ENCODE measurements at places on chromosomes 3 and 15.

DNA sequence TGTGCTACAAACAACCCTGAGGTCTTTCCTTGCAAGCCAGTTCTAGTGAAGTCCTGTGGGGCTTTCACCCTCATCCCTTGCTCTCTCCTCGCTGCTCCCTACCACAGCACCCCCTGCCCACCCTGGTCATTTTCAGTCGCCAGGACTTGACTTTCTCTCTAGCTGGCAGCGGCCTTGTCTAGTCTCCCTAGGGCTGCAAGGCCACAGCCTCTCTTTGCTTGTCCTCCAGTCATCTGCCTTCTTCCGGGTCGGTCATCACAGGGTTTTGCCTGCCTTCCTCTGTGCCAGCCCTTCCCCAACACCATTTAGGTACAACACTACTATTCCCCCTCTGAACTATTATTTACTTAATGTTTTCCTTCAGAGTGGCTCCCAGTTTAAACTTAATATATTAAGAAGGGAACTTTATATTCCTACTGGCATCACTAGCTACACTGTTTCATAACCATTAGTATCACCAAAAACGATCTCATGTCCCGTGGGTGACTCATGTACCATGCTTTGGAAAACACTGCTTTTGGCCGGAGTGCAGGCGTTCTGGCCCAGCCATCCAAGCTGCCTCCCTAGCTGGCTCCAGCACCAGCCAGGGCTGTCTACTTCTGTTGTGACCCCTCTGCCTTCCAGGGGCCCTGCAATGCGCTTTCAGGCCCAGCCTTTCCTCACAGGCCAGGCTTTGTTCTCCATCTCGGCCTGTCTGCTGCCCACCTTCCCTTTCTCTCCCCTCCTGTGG lies 21.4 kb downstream of the FAH start:
- peak; percentile 72 for DNase-seq

- DNase-seq = no peak
Measured at GRCh38 chr3:11371747-11372146, 99.5 kb downstream of the ATG7 start.

GRCh38 chr15:88897456-88898194 lies 2.3 kb upstream of the HAPLN3 start:
- peak; percentile 52 for DNase-seq

DNA sequence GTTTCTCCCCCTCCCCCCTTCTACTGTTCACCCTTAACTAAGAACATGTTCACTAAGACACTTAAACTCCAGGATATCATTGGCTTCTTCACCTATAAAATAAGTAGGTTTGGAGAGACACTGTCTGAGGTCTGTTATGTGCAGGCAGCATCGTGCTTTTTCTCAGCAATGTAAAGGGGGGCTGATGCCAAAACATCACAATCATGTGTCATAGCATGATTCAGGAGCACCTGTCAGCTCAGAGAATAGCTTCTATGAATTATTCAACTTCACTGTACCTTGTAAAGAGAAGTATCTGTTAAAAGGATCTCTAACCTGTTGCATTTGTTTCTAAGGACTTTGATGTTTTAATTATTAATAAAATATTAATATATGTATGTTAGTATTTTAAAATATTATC lies 211.4 kb upstream of the EPHA3 start:
- DNase-seq = no peak

DNA sequence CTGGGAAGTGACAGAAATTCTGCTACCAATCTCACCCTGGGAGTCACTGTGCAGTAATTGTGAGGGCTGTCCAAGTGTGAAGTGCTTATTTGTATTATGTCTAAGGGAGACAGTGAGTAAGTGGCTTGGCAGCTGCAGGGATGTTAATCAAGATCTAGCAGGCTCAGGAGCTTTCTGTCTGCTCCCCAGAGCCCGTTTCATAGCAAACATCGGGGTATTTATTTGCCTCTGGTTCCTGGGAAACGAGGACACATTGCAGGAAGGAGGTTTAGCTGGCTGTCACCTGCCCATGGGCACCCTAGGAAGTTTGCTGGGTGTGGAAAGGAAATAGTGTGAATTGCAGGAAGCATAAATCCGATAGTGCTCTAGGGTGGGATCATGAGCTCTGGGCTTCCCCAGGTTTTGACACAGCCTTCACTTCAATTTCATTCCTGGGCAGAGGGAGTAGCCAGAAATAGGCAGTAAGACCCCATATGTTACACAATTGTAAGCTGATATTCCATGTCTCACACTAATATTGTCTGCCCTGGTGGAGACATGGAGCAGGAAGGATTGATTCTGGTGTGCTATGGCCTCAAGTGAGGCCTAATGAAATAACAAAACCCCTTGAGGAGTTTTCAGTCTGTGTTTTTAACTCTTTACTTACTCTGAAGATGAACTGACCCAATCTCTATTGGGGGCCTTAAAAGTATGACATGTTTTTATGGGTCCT lies 74.1 kb upstream of the MITF start:
- no peak for DNase-seq

DNA sequence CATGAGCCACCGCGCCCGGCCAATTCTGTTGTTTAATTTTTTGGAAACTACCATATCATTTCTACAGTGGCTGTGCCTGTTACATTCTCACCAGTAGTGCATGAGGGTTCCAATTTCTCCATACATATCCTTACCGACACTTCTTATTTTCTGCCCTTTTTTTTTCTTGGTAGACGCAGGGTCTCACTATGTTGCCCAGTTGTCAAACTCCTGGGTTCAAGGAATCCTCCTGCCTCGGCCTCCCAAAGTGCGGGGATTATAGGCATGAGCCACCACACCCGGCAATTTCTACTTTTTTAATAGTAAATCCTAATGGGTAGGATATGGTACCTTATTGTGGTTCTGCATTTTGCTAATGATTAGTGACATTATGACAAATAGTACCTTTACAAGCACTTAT lies 9.6 kb downstream of the AMIGO3 start:
- no peak for DNase-seq

DNA sequence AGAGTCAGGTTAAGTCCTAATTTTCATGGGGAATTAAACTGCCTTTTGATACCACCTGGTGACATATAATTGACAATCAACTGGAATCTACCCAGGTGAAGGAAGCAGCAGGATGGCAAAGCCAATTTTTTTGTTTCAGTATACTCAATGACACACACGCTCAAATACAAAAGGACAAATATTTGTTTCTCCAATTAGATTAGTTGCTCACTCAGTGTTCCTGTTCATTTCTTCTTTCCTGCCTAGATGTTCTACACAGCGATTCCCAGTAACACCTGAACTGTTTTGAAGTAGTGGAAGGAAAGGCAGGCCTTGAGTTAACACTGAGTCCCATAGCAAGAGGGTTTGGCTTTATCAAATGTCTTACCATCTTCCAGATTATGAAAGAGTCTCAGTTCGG lies 157.5 kb downstream of the PDZRN3 start:
- no peak for DNase-seq

GRCh38 chr15:47674586-47675232 lies 42.6 kb upstream of the SEMA6D start:
- no peak for DNase-seq

- DNase-seq = no peak
Measured at GRCh38 chr3:133246773-133247172, 153.1 kb upstream of the BFSP2 start.

- no peak for DNase-seq
Measured at GRCh38 chr15:85399627-85400026, 19.2 kb downstream of the AKAP13 start.

- no peak for DNase-seq
Measured at GRCh38 chr3:13976469-13976868, 96.6 kb upstream of the WNT7A start.

GRCh38 chr15:66252685-66253417 lies 699 bp downstream of the MEGF11 start:
- DNase-seq = no peak

DNA sequence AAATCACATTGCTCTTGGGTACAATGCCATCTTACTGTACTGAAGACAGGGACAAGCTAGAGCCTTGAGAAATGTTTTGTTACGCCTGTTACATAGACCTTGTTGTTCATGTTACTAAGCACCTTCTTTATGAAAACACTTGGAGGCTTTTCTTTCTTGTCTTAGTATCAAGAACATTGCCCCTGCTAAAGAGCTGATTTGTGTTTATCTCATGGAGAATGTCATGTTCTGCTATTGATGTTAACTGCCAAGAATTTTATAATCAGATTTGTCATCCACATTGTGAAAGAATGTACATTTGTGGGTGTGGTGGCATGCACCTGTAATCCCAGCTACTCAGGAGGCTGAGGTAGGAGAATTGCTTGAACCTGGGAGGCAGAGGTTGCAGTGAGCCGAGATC lies 431.3 kb upstream of the MDFIC2 start:
- no peak for DNase-seq

DNA sequence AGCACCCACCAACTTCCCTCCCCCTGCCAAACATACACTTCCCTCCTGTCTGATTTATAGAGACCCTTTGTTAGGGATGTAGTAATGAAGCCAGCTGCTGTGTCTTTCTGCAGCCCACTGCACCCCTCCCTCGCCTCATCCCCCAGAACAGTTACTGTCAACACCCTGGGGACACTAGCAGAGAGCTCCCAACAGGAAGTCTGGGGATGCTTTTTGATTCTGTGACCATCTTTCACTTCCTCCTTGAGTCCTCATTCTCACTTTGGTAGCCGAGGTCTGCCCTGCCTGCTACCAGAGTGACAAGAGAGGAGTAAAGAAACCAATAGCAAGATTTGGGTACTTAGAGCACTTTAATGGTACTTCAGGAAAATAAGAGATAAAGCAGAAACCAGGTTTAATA lies 201.6 kb downstream of the SATB1 start:
- DNase-seq = no peak

DNA sequence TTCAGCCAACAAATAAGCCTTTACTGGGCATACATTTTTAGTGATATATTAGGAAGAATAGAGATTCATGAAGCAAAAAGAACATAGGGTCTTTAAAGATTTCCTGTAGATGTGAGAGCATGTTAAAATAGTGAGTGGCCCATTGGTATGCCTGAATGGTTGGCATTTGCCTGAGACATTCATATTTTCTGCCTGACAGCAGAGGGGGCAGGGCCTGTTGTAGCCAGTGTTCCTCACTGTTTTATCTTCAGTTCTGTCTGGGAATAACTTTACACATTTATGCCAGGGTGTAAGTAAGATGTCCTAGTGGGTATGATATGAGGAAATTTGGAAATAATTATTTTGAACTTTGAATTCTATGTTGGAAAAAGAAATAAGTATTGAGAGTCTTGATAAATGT lies 704.7 kb upstream of the ARPP21 start:
- DNase-seq = no peak

GRCh38 chr3:42491881-42492507 lies 10.4 kb upstream of the VIPR1 start:
- no peak for DNase-seq

GRCh38 chr3:193728429-193729087 lies 135.6 kb downstream of the OPA1 start:
- DNase-seq = no peak

- DNase-seq = no peak
Measured at GRCh38 chr15:67678993-67679392, 136.5 kb downstream of the MAP2K5 start.

- DNase-seq = no peak
Measured at GRCh38 chr3:5202222-5202621, 14.7 kb downstream of the EDEM1 start.

GRCh38 chr3:127066635-127067034 lies 83.7 kb downstream of the PLXNA1 start:
- no peak for DNase-seq

DNA sequence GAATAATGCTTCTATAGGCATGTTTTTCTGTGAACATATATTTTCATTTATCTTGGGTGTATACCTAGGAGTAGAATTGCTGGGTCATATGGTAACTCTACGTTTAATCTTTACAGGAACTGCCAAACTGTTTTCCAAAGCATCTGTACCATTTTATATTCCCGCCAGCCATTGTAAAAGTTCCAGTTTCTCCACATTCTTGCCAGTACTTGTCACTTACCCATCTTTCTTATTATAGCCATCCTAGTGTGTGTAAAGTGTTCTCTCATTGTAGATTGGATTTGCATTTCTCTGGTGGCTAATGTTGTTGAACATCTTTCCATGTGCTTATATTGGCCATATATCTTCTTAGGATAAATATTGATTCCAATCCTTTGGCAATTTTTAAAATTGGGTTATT lies 31.2 kb upstream of the CFAP20DC start:
- DNase-seq = no peak

- DNase-seq = peak; percentile 35
Measured at GRCh38 chr3:119579366-119580066, at the start of gene ADPRH. TSS of gene ADPRH (plus strand) at chr3:119579492. CDS start at chr3:119582170, 2,678 bp downstream.

- DNase-seq = no peak
Measured at GRCh38 chr3:30766522-30766921, 127.9 kb downstream of the GADL1 start.

- DNase-seq = no peak
Measured at GRCh38 chr3:191236646-191237045, 37.6 kb downstream of the OSTN start.

DNA sequence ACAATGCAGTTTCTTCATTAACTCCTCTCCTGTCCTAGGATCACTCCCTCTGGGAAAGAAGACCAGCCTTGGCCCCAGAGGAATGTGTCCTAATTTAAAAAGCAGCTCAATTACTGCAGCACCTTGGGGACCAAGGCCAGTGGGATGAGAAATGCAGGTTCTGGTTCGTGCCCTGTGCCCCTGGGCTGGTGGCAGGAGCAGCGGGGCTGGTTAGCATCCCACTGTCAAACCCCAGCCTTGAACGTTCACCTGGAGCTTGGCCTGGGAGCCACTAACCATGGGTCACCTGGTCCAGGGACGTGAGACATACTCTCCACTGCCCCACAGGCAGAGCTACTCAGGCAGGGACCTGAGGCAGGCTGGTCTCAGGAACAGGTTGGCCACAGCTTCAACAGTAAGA lies 8.4 kb upstream of the RTP3 start:
- no peak for DNase-seq

GRCh38 chr15:26518885-26519284 lies 254.0 kb downstream of the GABRB3 start:
- DNase-seq = no peak

DNA sequence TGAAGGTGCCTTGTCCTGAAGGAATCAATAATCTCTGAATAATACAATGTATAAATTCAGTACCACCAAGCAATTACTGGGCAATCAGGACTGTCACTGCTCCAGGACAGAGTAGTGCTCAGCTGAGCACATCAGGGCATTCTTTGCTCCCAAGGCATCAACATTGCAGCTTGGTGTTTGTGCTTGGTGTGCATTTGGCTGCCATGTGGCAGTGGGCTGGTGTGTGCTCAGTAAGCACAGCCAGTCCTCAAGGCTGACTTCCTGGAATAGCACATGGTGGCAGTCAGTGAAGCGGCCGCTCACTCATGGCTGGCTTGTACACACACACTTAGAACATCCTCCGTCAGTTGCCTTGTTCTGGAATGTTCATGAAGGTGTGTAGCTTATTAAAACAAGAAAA lies 217.0 kb downstream of the EPHB1 start:
- DNase-seq = no peak

Measured in GM04504 (cell line).